Activated CD4-positive, alpha-beta T cell treated with anti-CD3 and anti-CD28 coated beads, Interleukin-2, amount 10 ng/mL, durations not matched to agents 24 days and 14 days (primary cell): ENCODE measurements at places on chromosomes 12 and 14. TPM values are rescaled to one million over a fixed set of nuclear protein-coding genes. Genes with fewer than 3 reads are reported as not detected.

DNA sequence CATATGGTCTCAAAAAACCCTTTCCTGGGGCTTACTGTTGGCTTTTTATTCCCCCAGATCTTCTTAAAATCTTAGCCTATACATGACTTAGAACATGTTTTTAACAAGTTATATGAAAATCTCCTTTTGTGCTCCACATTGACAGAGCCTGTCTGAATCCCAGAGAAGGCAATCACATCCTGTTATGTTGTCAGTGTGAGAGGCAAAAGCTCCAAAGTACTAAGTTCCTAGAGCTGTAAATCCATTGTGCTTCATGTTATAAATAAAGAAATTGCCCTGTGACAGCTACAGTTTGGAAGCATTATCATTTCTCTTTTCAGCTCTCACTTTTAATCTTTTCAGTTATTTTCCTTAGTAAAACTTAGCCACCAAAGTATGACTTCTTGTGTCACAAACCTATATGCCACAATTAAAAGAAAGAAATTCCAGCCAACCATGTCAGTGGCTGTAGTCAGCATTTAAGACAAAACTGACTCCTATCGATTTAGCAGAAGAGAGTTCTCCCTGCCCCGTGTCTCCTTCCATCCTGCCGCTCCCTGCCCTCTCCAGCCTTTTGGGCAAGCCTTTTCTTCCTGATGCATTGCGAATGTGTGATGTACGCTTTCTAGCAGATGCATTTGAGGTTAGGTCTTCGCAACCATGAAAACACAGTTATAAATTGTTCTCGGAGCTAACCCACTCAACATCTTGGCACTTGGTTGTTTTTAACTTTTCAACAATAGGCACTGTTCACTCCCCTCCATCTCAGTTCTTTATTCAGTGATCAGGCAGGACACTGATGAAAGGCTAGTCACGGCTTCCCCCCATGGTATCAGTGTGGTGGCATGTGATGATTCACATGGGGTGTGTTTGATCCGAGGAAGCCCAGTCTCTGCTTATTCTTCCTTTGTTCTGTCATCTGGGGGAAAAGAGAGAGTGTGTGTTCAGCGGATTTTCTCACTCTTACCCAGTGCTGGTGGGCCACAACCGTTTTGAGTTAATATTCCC is 143.5 kb downstream of the SSPN start:
- H3K27ac ChIP-seq: no peak overlapping the region
- no peak overlapping the region for H3K4me3 ChIP-seq
- H3K36me3 ChIP-seq: peaks cover 11% of the 10 kb centered on the region
- H3K4me1 ChIP-seq: peaks cover 7% of the 10 kb centered on the region
- H3K27me3 ChIP-seq: no peaks in the 10 kb centered on the region

- DNase-seq: peak; percentile 85
- peak overlapping the region; percentile 55 for H3K4me3 ChIP-seq
- peak overlapping the region; percentile 74 for H3K27ac ChIP-seq
- H3K36me3 ChIP-seq: peaks cover 45% of the 10 kb centered on the region
- peaks cover 64% of the 10 kb centered on the region for H3K4me1 ChIP-seq
Observed at GRCh38 chr12:92055877-92056276, 89.8 kb downstream of the BTG1 start.

Gene CHD8
- total RNA-seq: 104 and 115 TPM in 2 replicates

DNA sequence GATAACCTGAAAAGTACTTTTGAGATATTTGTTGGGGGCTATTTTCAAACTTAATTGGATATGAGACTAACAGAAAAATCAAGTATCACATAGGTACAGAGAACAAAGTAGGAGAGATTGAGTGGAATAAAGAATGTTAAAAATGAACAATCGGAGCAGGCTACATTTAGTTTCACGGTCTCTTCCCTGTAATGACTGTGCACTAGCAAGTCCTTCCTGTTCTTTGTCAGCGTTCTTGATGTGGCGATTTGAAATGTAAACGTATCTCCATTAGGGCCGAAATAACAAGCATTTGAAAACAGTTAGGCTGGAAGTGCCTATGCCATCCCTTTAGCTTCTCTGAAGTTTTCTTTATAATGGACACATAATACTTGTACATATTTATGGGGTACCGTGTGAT is 31.0 kb downstream of the SLC25A29 start:
- H3K27me3 ChIP-seq: no peaks in the 10 kb centered on the region
- peaks cover 31% of the 10 kb centered on the region for H3K4me1 ChIP-seq
- no peak for DNase-seq
- no peak overlapping the region for H3K27ac ChIP-seq
- H3K4me3 ChIP-seq: no peak overlapping the region

GRCh38 chr14:44653641-44654040 is 146.6 kb upstream of the FSCB start:
- H3K36me3 ChIP-seq: no peaks in the 10 kb centered on the region
- no peaks in the 10 kb centered on the region for H3K27me3 ChIP-seq
- no peak for DNase-seq
- no peak overlapping the region for H3K27ac ChIP-seq

DNA sequence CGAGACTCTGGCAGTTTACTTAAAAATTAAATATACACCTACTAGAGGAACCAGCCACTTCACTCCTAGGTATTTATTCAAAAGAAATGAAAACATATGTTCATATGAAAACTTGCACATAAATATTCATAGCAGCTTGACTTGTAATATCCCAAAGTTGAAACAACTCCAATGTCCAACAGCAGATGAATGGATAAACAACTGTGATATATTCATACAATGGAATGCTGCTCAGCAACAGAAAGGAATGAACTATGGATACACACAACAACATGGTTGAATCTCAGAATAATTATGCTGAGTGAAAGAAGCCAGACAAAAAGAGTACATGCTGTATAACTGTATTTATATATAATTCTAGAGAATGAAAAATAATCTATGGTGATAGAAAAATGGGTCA is 53.4 kb upstream of the DACT1 start:
- no peak overlapping the region for H3K4me3 ChIP-seq
- H3K27ac ChIP-seq: no peak overlapping the region
- peaks cover 2% of the 10 kb centered on the region for H3K36me3 ChIP-seq
- no peaks in the 10 kb centered on the region for H3K4me1 ChIP-seq
- H3K27me3 ChIP-seq: peaks cover 10% of the 10 kb centered on the region

GRCh38 chr12:52042706-52043385 is 8.4 kb upstream of the NR4A1 start:
- DNase-seq: no peak
- H3K36me3 ChIP-seq: no peaks in the 10 kb centered on the region
- H3K4me1 ChIP-seq: peaks cover 37% of the 10 kb centered on the region
- no peaks in the 10 kb centered on the region for H3K27me3 ChIP-seq
- no peak overlapping the region for H3K4me3 ChIP-seq
- no peak overlapping the region for H3K27ac ChIP-seq

DNA sequence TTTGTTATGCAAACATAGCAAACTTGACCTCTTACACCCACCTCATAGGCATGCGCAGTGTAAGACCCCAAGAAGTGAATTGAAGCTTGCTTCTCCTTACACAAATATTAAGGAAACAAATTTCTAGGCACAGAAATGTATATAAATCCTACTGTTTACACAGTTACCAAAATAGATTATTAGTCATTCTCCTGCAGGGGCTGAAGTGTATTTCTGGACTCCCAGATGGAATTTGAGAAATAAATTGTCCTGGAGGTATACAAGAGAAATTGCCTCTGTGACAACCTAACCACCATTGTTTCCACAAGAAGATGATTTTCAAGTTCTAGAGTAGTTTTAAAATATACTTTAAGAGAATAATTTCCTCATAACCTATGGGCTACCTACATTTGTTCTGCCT is 656.0 kb upstream of the MDGA2 start:
- no peaks in the 10 kb centered on the region for H3K4me1 ChIP-seq
- H3K36me3 ChIP-seq: no peaks in the 10 kb centered on the region
- H3K4me3 ChIP-seq: no peak overlapping the region
- DNase-seq: no peak

DNA sequence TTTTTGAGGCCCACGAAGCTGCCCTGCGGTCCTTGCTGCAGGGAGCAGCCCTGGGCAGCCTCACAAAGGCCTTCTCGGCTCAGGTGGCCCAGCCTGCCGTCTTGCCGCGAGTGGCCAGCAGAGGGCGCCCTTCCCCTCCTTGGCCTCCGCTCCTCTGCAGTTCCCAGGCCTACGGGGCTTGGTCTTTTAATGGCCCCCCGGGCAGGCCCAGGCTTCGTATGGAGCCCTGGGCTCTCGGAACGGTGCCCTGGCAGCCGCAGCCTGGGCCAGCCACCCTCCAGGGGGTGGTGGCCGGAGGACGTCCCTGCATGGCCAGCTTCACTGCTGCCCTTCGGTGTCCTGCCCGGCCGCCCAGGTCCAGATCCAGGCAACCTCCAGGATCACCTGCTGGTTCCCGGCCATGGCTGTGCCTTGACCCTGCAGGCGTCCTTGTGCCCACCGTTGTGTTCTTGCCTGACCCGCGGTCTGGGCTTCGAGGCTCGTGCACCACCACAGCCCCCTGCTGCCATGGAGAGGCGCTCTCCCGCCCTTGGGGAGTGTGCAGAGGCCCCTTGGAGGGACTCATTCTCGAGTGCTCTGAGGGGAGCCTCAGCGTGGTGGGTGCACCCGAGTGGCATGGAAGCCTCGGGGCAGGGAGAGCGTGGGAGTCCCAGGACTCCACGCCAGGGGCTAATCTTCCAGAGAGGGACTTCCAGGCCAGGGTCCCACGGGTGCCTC is 9.4 kb downstream of the ASPG start:
- no peaks in the 10 kb centered on the region for H3K36me3 ChIP-seq
- no peaks in the 10 kb centered on the region for H3K27me3 ChIP-seq
- DNase-seq: peak; percentile 93
- H3K27ac ChIP-seq: no peak overlapping the region
- peaks cover 5% of the 10 kb centered on the region for H3K4me1 ChIP-seq
- no peak overlapping the region for H3K4me3 ChIP-seq

GRCh38 chr12:115149279-115149678 is 465.3 kb upstream of the TBX3 start:
- no peak overlapping the region for H3K4me3 ChIP-seq
- no peak overlapping the region for H3K27ac ChIP-seq
- H3K4me1 ChIP-seq: no peaks in the 10 kb centered on the region
- no peaks in the 10 kb centered on the region for H3K36me3 ChIP-seq

GRCh38 chr14:24609655-24610344 is at the start of gene GZMH:
Gene GZMH (minus strand): TSS chr14:24609685. CDS start chr14:24609613, 72 bp downstream.
- H3K36me3 ChIP-seq: peaks cover 2% of the 10 kb centered on the region
- H3K4me1 ChIP-seq: peaks cover 80% of the 10 kb centered on the region
- peak; percentile 65 for DNase-seq
- peak within 1 kb of the TSS; percentile 79 for H3K27ac ChIP-seq
- H3K27me3 ChIP-seq: no peaks in the 10 kb centered on the region

Gene RNASE1
- total RNA-seq: not detected in 2 replicates

DNA sequence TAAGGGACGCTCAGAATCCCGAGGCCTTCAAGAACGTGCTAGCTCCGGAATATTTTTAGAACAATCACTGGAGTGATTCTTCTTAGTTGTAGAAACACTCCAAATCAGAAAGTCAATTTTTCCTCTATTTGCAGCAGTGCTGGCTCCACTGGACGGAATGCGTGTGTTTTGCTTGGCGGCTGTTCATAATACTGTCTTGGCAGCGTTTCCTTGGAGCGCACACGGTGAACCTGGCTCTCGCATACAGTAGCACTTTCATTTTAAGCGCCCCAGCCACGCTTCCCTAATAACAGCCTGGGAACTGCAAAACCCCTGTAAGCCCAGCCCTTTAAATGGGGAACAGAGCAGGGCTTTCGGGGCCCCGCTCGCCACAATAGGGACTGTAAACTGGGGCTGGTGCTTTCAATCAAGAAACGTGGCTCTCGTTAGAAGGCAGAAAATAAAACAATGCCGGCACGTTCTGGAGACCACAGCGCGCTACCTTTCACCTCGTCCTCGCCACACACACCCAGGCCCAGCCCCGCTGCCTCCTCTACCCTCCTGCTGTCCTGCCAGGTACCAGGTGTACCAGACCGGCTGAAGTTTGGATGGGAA is 79.9 kb downstream of the BCL11B start:
- peak; percentile 80 for DNase-seq
- no peaks in the 10 kb centered on the region for H3K27me3 ChIP-seq
- H3K4me3 ChIP-seq: peak overlapping the region; percentile 90
- H3K36me3 ChIP-seq: peaks cover 22% of the 10 kb centered on the region

- H3K4me1 ChIP-seq: no peaks in the 10 kb centered on the region
- no peak overlapping the region for H3K4me3 ChIP-seq
- no peaks in the 10 kb centered on the region for H3K27me3 ChIP-seq
- no peak for DNase-seq
- H3K27ac ChIP-seq: no peak overlapping the region
- no peaks in the 10 kb centered on the region for H3K36me3 ChIP-seq
Observed at GRCh38 chr12:123847876-123848275, 85.8 kb downstream of the DNAH10 start.

Gene SLC10A1
- total RNA-seq: not detected in 2 replicates

DNA sequence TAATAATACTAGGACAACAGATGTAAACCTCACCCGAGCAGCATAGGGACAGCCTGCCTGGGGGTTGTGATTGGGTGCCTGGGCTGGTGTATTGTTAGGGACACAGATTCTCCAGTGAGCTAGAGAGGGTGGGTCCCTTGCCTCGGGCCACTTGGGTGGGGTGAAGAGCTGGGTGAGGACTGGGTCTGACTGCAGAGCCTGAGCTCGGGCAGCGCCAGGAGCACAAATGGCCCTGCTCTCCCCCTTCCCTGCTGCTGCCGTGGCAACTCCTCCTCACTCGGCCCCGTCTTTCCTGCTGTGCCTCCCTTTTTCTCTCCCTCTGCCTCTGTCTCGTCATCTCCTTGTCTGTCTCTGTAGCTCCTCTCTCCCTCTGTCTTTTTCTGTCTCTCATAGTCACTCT is 115.4 kb downstream of the GLT1D1 start:
- H3K27me3 ChIP-seq: peaks cover 21% of the 10 kb centered on the region
- no peak overlapping the region for H3K4me3 ChIP-seq
- H3K27ac ChIP-seq: no peak overlapping the region
- DNase-seq: peak; percentile 41
- no peaks in the 10 kb centered on the region for H3K36me3 ChIP-seq

Gene RBM19
- total RNA-seq: 102 and 105 TPM in 2 replicates

DNA sequence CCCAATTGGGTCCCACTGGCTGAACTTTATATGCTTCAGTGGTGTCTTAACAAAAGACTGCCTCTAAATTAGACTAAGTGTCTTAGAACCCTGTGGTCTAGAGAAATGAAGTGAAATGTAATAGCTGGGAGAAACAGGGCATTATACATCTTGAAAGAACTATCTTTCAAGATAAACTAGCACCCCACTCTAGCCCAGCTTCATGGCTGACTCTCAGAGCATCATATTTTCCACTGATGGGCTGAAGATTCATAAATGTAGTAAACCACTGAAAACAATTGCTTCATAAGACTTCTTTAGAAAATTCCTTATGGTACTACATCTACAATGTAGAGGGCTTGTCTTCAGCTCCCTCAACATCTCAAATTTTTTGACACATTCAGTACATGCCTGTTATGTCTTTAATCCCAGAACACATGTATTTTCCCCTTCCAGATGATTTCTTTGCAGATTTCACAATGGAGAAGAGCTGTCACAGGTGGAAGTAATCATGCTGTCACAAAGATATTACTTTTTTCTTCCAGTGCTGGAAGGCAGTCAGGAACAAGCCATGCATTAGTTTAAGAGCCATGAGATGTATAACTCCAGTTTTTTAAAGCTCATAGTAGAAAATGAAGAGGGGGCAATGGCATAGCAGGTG is 48.5 kb downstream of the IFNG-AS1 start:
- H3K36me3 ChIP-seq: no peaks in the 10 kb centered on the region
- no peaks in the 10 kb centered on the region for H3K27me3 ChIP-seq

Gene IKZF4
- total RNA-seq: 24.3 and 26.1 TPM in 2 replicates
